ENCODE measurements at places on chromosomes 12 and 14. TPM values are rescaled to one million over a fixed set of nuclear protein-coding genes. Genes with fewer than 3 reads are reported as not detected.

The MYO1H gene
- polyA plus RNA-seq, result 0.24 TPM

The STAT2 gene
- polyA plus RNA-seq, result 25.7 TPM

The TSHR gene
- 0.31 TPM for polyA plus RNA-seq

The CCDC77 gene
- 11.3 TPM for polyA plus RNA-seq

The DPF3 gene
- 2.3 TPM for polyA plus RNA-seq

The CCDC196 gene
- polyA plus RNA-seq, result not detected

The GALNT16 gene
- 16.2 TPM for polyA plus RNA-seq

The BRMS1L gene
- 4.1 TPM for polyA plus RNA-seq
